ENCODE measurements at places on chromosomes 5 and 9.

DNA sequence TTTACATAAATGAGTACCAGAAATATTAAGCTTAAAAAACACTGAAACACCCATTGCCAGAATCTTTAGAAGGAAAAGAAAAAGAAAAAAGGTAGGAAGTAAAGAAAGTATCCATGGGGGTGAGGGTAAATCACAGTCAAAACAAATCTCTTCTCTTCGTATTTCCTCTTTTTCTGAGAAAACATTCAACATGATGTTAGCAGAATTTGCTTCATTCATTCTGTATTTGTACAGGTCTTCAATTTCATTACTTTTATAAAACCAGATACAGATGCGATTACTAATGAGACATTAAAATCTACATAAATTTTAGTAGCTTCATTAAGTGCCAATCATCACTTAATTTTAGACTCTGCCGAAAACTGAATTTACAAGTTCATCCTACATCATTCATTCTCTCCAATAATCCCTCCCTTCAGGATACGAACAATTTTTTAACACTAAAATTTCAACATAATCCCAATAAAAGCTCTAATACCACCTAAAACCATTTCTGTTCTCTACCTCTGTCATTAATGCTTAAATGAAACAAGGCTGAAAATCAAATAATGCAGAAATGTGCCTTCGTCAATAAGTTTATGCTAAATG is 7.0 kb downstream of the NR3C1 start:
- DNase-seq = no peak

DNA sequence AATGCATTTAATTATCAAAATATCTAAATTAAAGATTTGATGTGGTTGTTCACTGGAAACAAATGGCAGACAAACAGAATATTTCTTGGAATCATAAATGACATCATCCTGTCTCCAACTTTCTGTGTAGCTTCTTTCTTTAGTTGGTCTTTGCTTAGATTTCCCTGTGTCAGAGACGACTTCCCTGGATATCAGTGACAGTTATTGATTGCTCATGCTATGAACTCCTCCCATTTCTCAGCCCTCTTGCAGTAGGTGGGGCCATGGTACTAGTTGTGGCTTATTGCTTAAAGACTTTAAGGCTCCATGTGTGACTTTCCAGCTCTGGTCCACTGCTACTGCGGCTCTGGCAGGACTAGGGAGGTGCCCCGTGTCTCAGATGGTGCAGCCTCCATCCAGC is 592.6 kb downstream of the MTRR start:
- no peak for DNase-seq

GRCh38 chr5:112138526-112138925 is 280.6 kb downstream of the EPB41L4A start:
- DNase-seq = no peak

GRCh38 chr5:83844449-83845068 is 123.9 kb upstream of the HAPLN1 start:
- peak; percentile 29 for DNase-seq

DNA sequence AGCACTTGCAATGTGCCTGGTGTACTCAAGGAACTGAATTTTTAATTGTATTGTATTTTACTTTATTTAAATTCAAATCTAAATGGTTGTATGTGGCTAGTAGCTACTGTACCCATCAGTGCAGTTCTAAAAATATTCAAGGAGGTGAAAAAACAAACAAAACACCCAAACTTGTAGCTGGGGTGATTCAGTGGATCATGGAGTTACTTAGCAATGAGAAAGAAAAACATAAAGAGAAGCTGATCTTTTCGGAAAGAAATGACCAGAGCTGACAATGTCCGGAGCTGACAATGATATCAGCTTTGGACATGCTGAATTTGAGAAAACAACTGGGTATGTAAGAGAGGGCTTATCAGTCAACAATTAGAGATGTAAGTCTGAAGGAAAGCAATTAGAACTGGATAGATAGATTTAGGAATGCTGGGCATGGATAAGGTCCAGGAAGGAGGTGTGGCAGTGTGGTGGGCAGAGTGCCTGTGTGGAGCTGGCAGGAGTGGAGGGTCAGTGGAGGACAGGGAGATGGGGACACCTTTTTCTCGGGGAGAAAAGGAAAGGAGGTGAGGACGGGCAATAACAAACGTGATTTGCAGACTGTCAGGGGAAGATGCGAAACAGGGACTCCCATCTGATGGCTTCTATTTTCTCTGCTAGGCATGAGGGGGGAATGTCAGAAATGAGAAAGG is 113.2 kb downstream of the DCP2 start:
- DNase-seq = no peak

DNA sequence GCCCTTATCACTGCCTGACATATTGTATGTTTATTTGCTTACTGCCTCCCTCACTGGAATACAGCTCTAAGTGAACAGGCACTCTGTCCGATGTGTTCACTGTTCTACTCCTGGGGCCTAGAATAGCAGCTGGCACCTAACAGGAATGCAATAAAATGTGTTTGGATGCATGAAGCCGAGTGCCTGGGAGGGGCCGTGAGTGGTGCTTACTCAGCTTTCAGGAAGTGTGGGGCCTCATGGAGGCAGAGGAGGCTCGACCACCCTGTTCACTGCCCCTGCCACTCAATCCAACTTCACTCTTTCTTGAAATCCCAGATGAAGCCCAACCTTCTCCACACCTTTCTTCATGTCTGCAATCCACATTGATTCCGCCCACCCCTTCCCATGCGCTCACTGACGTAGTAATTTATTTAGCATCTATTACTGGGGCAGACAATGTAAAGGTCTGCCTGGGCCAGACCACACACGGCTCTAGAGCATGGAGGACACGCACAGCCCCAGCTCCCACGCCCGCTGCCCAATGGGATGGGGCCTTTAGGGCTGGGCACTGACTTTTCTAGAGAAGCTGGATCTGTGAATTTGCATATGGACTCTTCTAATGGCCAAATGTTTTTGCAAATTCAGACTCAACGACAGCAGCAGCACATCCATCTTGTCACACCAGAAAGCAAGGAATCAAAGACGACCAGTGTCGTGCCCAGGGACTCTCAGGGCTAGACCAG is 21.3 kb downstream of the TBC1D9B start:
- no peak for DNase-seq

- DNase-seq = no peak
These were observed 51.3 kb downstream of the ARHGEF37 start for GRCh38 chr5:149632311-149633251.

DNA sequence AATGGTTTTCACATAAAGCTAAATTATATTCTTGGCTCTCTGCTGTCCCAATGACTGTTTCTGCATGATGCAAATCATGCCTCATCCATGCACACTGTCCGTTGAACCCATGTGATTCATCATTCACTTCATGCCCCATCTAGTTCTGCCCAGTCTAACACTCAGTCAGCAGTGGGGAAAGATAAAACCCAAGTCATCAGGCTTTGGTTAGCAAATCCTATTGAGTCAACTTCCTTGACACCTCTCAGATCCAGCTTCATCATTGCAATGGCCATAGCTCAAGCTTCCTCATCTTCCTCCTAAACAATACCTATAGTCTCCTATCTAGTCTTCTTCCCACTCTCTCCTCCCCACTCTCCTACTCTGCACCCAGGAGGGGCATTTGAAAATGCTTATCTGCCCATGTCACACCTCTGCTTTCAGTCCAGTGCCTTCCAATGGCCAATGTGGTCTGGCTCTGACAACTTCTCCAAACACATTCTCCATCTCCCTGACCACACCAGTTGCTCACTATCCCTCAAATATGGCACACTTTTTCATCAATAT is 266.0 kb upstream of the TRIM32 start:
- DNase-seq = no peak

GRCh38 chr5:39021413-39021812 is 52.8 kb downstream of the RICTOR start:
- DNase-seq = no peak

GRCh38 chr5:100854591-100854990 is 48.5 kb downstream of the ST8SIA4 start:
- no peak for DNase-seq

- DNase-seq = no peak
These were observed 12.7 kb downstream of the ABLIM3 start for GRCh38 chr5:149153751-149154610.

GRCh38 chr5:143592648-143593047 is 189.2 kb upstream of the NR3C1 start:
- DNase-seq = no peak

GRCh38 chr5:128706269-128706668 is 168.2 kb upstream of the FBN2 start:
- DNase-seq = no peak

GRCh38 chr5:125484742-125485641 is 738.6 kb upstream of the ZNF608 start:
- no peak for DNase-seq

DNA sequence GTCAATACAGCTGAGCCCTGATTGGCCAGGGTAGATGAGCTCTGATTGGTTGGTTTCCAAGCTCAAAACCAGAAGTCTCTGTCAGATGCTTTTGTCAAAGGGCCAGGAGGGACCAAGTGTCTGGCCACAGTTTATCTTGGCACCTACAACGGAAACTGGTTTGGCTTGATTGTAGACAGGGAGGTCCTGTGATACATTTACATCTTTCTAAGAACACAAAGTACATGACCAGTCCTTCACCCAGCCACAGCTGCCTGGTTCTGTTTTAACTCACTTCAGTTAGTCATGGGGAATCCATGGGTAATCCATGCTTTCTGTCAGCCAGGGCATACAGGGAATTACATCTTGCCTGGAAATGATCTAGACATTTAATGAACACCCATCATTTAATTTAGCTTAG is 171.2 kb downstream of the SLC12A2 start:
- DNase-seq = no peak

DNA sequence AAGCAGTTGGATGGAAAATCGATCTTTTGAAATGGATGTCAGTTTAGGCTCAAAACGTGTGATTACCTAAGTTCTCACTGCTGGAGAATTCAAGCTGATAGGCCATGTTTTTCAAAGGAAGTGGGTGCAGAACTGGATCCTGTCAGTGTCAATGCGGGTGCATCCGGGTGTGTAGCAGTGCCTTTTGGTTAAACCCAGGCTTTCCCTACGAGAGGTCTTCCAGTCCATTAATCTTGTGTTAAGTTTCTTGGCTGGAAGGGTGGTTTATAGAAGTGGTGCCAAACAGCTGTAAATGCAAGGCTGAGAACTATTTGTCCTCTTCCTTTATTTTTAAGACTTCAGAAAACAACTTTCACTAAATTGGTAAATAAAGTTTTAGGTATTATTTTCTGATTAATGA is 71.9 kb downstream of the DAPK1 start:
- no peak for DNase-seq

DNA sequence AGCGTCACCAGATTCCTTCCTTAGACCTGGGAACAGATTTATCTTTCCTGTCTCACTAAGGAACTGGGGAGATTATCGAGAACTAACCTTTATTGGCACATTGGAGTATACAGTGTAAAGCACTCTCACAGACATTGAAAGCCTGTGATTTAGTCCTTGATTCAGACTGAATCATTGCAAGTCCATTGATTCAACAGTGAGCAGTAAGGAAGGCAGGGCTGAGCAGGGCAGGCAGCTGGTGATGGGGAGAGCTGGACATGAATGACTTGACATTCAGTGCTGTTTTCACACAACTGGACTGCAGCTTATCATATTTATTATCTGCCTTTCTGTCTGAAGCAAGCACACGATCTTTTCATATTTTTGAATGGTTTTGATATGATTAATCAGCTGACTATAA is 16.2 kb downstream of the ISOC1 start:
- no peak for DNase-seq

GRCh38 chr5:57817001-57817453 is 334.4 kb upstream of the ACTBL2 start:
- no peak for DNase-seq

DNA sequence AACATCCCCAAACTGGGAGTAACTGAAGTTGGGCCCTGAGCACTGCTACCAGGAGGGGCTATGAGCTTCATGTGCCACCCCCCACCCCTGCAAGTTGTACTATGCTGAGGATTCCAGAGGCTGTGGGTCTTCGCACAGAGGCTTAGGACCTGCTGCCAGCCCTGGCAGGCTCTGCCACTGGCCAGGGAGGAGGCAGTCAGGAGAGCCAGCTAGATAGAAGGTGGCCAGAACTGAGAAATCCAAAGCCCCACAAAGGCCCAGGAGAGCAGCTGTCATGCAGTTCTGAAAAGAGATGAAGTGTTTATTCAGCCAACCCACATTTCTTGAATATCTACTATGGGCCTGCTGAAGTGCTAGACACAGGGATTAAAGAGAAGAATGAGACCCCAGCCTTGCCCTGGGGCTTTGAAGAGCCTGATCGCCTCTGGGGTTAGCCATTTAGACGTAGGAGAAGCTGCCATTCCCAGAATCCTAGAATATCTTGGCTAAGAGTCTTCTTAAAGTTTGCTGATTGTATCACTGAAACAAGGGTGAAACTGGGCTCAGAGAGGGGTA is 1.4 kb downstream of the ALAD start:
- DNase-seq = no peak

- DNase-seq = no peak
These were observed 27.3 kb downstream of the NADK2 start for GRCh38 chr5:36214436-36214835.

GRCh38 chr9:82091100-82091499 is 102.5 kb downstream of the SPATA31D1 start:
- DNase-seq = no peak

DNA sequence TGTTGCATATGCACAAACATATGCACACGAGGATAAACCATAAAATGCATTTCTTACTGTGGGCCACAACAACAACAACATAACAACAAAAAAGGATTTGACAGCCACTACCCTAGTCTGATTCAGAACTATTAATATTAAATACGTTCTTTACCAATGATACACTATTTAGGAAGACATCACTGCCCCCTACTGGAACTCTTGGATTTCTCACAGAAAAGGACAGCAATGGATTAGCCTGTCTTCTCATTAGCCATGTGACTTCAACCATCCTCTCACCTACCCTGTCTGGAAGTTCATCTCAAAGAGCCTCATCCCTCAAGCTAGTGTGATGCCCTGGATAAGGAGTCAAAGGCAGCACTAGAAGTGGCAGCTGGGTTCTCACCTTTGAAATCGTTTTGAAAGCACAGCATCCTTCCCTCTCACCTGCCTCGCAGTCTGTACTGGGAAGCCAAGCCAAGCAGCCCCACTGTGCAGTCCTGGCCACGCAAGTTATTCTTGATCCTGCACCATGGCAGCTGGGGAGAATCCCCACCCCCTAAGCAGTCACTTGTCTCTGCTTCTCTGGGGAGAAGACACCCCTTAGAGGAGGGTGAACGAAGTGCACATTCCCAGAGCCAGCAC is 64.6 kb downstream of the SH3TC2 start:
- DNase-seq = no peak

GRCh38 chr5:148514344-148514743 is 130.6 kb downstream of the FBXO38 start:
- DNase-seq = no peak
